GM19239 (cell line): ENCODE measurements at places on chromosomes 7 and 10.

GRCh38 chr7:118352867-118353453 lies 128.5 kb downstream of the ANKRD7 start:
- no peak for DNase-seq

- DNase-seq, result no peak
These were observed 486 bp downstream of the CACNA2D1 start for GRCh38 chr7:82443036-82443546.

GRCh38 chr7:46814516-46815250 lies 767.2 kb downstream of the TNS3 start:
- DNase-seq, result no peak

DNA sequence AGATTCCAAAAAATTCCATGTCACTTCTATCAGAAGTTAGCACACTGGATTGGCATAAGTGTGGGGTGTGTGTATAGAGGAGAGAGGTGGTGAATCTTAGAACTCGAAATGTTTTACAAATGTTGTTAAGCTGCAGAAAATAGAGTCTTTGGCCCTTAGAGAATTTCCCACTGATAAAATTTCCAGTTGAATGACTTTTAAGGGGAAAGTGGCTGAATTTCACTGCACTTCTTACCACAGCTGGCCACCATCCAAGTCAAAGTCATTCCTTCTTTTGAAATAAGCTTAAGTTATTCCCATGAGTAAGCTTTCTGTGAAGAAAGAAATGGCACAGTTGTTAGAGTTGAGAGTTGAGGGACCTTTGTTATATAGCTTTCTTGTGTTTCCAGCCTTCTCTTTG lies 13.9 kb downstream of the VCL start:
- no peak for DNase-seq

DNA sequence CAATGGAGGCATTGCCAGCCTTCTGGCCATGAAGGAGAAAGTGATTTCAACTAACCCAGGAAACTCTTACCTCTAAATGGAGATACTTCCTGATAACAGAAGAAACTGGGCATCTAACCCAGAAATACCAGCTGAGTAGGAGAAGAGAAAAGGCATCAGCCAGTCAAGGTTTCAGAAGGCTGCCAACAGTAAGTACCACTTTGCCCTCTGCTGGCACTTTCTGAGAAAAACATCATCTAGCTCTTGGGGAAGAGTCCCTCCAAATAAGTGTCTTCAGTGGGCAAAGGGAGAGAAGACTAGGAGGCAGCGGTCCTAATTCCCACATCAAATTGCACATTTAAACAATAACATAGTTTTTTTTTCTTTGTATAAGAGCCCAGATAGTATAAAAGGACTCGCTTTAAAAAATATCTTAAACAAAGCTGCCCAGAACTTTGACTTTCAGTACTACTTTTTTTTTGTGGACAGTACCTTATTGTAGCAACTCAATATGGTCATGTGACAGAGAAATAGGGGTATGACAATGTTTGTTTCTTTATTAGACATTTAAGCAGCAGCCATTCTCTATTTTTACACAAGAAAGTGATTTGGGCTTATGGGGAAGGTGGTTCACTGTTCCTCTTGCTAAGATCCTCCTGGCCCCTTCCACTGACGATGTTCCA lies 157.3 kb downstream of the CTTNBP2 start:
- peak; percentile 13 for DNase-seq

DNA sequence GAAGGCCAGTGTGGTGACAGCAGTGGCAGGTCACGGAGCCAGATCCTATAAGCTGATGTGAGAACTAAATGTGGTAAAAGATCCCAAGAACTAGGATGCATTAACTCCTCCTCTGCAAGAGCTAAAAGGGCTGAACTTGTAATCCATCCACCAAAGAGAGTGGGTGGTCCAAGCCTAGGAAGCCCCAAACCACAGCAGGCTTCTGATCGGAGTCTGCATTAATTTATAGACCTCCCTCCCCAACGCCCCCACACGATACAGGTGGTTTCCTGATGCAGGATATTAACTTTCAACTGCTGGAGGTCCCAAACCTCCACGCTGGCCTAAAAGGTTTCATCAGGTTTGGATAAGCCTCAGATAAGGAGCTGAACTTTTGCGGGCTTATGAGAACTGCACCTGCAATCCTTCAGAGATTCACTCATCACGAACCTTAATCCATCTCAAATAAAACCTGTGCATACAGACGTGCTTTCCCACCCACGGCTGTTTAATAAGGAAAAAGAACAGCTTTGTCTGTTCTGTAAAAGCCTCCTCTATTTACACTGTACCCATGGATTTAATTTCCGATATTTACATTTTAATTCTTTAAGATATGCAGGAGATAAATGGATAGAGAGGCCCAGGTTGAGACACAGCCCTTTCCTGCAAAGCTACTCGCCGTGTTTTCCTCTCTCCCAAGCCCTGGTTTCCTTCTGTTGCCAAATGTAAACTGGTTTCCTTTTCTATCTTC lies 74.9 kb downstream of the GFRA1 start:
- no peak for DNase-seq

GRCh38 chr7:129222064-129222463 lies 2.8 kb upstream of the AHCYL2 start:
- no peak for DNase-seq

DNA sequence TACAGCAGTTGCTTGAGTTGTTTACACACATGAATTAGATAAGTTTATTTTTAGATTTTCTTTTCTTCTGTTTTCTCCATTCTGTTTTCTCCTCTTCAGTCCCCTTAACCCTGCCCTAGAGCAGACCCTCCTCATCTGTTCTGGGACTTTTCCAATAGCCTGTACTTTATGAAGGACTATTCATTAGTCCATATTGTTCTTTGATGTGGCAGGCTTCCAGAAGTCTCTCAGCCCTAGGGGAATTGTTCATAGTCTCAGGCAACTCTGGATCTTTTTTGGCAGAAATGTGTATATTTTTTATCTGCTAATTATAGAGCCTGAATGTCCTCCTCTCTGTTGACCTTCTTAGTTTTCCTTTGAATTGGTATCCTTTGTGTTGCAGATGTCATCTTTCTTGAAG lies 25.4 kb downstream of the KAT6B start:
- no peak for DNase-seq

GRCh38 chr7:80740778-80741545 lies 102.5 kb downstream of the CD36 start:
- no peak for DNase-seq

DNA sequence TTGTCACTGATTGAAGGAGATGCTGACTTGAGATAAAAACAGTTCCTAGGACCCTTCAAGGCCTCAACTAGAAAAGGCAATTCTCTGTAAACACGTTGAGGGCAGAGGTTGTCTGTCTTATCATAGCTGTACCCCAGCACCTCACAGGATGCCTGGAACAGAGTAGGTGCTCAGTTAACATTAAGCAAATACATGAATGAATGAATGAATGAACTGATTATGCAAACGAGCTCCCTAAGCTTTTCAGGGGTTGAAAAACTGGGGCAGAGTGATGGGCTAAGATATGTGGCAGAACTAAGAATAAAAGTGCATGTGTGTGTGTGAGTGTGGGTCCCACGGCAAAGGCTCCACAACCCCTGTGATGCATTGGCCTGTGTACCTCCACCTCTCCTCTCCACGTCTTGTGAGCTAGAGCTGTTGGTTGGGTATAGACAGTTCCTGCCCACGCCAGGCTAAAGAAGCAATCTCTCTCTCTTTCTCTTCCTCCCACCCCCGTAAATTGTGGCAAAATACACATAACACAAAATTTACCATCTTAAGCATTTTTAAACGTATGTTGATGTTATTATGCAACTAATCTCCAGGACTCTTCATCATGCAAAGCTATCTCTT lies 20.9 kb upstream of the SMC3 start:
- no peak for DNase-seq

GRCh38 chr10:125982260-125982948 lies 86.0 kb downstream of the FANK1 start:
- DNase-seq, result peak; percentile 40

- peak; percentile 84 for DNase-seq
These were observed 29.3 kb upstream of the KCNK18 start for GRCh38 chr10:117167789-117168674.

DNA sequence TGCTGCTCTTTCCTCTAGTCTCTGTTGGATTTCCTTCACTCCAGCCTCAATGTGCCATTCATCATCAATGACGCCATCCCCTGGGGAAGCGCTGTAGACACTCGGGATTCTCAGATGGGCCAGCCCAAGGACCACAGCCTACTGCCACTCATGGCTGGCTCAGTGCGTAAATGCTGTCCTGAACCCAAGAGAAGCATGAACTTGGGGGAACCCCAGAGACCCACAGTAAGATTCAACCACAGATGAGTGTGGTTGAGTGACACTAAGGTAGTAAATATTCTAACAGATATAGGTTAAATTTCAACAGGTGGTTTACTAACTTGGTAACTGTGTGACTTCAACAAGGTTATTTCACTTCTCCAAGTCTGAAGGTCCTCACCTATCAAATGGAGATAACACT lies 304.1 kb downstream of the GRM8 start:
- no peak for DNase-seq

- DNase-seq, result no peak
These were observed 133.1 kb upstream of the EEPD1 start for GRCh38 chr7:36019980-36020379.

- no peak for DNase-seq
These were observed 436.0 kb upstream of the ADARB2 start for GRCh38 chr10:2173327-2173726.

GRCh38 chr10:117000580-117000979 lies 4.4 kb downstream of the SHTN1 start:
- no peak for DNase-seq

DNA sequence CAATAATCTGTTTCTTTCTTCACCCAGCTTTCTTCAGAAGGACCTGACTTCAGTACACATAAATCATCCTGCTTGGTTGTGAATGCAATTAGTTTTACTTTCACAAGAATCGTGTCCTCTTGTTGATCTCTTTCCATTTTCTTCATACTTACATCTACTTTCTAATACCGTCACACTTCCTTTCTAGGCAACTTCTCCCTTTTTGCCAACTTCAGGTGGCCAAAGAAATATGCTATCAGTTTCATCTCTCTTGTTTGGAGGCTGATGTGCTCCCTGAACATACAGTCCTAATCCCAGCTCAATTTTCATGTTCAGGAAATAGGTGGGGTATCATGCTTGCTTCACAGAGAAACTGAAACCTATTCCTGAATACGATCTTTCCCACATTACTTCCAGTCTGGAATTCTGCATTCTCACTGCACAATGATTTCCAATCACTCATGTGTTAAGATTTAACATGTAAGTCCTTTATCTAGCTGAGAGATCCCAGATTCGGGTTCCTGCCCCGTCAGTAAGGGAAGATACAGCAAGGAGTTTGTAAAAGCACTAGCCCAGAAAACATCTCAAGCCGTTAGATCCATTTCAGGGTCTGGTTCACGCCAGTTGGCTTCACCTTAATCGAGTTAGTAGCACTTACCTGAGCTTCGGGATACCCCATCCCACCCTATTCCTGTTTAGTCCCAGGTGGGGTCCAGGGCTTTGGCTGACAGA lies 994 bp downstream of the SLC25A28 start:
- peak; percentile 18 for DNase-seq

DNA sequence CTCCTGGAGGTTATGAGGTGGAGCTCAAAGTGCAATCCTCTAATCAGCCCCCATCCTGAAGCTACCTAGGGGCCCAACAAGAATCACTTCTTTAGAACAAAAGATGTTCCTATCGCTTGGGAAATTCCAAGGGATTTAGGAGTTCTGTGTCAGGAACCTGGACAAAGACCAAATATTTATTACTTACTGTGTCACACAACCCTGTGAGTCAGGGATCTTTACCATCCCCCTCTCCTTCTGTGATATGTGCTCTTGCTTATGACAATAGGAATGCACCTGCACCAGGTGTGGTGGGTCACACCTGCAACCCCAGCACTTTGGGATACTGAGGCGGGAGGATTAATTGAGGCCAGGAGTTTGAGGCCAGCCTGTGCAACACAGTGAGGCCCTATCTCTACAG lies 485.8 kb downstream of the PLXDC2 start:
- DNase-seq, result no peak

DNA sequence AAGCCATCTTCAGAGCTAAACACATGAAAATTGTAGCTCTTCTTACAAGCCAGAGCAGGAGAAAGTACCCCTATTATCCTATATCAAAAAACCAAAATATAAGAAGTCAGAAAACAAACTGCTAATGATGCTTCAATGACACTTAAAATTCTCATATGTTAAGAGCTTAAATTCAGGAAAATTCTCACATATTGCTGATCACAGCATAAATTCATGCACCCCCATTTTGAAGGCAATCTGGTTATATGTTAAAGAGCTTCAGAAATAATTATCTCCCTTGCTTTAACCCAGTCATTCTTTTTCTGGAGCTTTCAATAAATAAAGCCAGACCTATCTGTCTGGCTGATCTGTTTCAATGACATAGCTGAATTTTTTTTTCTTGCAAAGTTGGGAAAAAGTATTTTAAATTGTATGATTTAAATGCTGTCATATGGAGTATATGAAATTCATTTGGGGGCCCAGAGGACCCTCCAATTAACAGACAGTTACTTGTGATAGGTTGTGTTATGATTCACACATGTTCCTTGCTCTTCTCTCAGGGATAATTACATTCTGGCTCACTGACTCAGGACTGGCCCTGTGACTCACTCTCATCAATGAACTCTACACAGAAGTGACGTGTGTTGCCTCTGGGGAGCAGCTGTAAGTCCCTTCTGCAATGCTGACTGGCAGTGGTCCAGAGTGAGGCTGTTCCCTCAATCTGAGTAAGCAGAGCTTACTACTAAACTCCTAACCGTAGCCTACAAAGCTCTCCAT lies 85.2 kb downstream of the HGF start:
- DNase-seq, result no peak

DNA sequence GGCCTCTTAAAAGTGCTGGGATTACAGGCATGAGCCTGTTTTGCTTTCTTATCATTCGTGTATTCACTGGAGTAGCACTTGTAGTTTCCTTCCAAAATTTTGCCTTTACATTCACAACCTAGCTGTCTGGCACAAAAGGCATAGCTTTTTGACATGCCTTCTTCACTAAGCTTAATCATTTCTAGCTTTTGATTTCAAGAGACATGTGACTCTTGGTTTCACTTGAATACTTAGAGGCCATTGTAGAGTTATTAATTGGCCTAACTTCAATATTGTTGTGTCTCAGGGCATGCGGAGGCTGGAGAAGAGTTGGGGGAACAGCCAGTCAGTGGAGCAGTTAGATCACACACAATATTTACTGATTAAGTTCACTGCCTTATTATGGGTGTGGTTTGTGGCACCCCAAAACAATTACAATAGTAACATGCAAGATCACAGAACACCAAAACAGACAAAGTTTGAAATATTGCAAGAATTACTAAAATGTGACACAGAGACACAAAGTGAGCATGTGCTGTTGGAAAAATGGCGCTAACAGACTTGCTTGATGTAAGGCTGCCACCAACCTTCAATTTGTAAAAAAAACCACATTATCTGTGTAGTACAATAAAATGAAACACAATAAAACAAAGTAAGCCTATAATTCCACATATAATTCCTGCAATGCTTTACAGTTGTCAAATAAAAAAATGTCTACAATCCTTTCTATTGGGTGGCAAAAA lies 43.1 kb downstream of the BRAF start:
- no peak for DNase-seq
